Right atrium auricular region (tissue), 2 donors: ENCODE measurements at places on chromosomes 7 and 10.

GRCh38 chr7:121084748-121085336 lies 96.3 kb downstream of the CPED1 start:
- no peak for DNase-seq

GRCh38 chr7:140676306-140676705 lies 3.6 kb downstream of the ADCK2 start:
- no peak for DNase-seq

GRCh38 chr10:43760514-43760913 lies 111.8 kb upstream of the ZNF32 start:
- DNase-seq: no peak

GRCh38 chr7:81064426-81064825 lies 145.6 kb upstream of the SEMA3C start:
- DNase-seq: no peak

- DNase-seq: no peak
Observed at GRCh38 chr10:66788178-66788987, 137.5 kb upstream of the LRRTM3 start.
